ENCODE measurements at places on chromosomes 5 and 9.

GRCh38 chr9:69971643-69972449 lies 71.8 kb upstream of the MAMDC2 start:
- DNase-seq: peak; percentile 30

GRCh38 chr9:129273941-129274684 lies 96.1 kb upstream of the IER5L start:
- no peak for DNase-seq

GRCh38 chr9:37151812-37152211 lies 31.4 kb downstream of the ZCCHC7 start:
- DNase-seq: no peak

GRCh38 chr5:149110406-149110805 lies 30.9 kb upstream of the ABLIM3 start:
- DNase-seq: no peak

DNA sequence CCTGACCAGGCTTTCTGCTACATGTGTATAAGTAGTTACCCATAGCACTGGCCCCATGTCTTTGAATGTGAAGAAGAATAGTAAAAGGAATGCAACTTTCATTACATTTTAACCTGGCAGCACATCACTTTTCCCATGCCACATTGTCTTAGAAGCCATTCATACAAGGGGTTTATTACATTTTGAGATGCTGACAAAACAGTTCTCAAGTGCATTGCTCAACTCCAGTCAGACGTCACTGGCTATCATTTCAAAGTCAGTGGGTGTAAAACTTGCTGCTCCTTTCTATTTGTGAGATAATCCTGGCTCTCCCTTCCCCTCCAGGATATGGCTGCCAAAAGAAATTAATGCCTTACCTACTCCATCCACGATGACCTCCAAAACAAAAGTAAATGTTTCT lies 97.0 kb upstream of the VCAN start:
- no peak for DNase-seq

DNA sequence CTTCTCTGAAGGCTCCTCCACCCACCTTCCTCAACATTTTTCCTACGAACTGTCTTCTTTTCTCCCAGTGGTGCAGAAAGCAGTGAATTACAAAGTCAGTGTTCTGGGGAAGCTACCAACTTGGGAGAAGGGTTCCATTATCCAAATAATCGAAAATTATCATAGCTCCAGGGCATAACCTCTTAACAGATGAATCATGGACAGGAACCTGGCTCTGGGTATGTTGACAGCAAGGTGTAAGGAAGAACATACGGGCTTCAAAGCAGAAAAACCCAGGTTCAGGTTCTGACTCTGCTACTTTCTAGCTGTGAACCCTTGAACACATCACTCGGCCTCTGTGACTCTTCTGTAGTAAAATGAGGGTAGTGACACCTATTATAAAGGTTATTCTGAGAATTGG lies 351.3 kb downstream of the ENC1 start:
- no peak for DNase-seq

All from CD4-positive, alpha-beta memory T cell (primary cell).